ENCODE measurements at places on chromosomes 5 and 9.

DNA sequence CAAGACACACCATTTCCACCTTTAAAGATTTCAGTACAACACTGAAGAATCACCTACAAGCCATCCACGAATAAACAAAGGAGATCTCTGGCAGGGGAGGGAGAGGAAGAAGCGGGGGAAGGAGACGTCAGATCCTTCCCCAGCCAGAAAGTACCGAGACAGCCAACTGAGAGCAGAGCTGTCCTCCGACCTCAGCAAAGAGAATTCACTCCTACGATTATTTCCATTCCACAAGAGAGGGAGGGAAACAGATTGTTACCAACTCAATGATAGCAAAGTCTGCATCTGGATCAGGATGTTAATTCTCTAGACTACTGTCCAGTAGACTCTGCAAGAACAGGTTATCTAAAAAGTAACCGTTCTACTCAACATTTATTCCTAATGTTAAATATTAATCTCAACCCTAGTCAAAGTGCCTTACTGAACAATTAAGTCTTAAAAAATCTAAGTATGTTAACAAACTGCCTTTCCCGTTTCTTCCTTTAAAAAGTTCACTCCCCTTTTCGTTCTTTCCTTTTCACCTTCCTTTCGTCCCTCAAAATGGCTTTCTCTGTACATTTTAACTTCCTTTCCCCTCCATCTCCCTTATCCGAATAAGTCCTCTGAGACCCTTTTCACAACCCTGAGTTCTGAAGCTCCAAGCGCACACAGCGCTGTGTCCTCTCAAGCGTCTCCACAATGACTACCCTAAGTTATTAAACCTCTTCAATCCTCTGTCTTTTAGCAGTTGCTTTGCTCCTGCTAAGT, 1.4 kb downstream of the CHD1 start:
- DNase-seq, result peak; percentile 32

DNA sequence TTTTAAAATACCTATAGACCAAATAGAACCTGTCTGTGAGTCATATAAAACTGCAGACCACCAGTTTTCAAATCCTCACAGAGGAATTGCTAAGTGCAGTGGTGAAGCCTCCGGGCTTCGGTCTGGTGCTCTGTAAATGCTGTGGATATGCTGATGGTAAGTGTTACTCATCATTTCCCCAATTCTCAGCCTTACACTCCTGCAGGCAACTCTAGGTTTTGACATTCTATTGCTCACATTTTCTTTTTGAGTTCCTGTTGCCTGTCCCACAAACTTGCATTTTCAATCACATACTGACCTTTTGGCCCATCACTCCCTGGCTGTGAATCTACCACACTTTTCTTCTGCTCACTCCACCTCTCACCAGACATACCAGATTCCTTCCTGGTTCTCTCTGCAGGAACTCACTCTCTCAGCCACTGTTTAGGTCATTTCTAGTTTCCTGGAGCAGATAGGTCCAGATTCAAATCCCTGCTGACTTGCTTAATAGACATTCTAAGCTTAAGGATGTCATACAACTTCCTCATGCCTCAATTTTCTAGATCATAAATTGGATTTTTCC, 192.9 kb downstream of the RAB3C start:
- DNase-seq, result no peak

- DNase-seq, result no peak
These were observed 23.7 kb downstream of the ENHO start for GRCh38 chr9:34499076-34499475.

GRCh38 chr5:62001640-62002039, 304.4 kb upstream of the KIF2A start:
- DNase-seq, result no peak

DNA sequence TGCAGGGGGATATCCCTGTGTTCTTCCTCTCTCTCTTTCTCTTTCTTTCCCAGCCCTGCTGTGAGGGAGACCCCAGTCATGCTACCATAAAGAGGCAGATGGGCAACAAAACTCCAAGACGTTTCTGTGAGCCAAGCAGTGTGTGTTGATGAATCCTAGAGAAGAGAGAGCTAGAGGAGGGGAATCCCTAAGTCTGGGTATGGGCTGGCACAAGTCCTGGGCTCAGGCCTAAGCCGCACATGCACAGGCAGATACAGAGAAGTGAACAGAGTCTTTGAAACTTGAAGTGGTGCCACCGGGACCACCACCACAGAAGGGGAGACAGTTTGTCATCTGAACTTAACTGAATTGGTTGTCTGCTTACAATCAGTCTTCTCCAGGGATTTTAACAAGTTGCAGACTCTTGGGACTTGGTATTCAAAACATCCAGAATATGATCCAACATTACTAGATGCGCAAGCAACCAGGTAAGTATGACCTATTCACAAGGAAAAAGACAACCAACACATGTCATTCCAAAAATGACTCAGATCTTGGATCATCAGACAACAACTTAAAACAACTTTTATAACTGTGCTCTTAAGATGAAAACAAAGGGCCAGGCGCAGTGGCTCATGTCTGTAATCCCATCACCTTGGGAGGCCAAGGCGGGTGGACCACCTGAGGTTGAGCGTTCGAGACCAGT, 10.4 kb upstream of the FAM120A start:
- no peak for DNase-seq

- DNase-seq, result no peak
These were observed 610.0 kb downstream of the TAF11L14 start for GRCh38 chr5:18244309-18244708.

GRCh38 chr5:81881595-81881994, 90.2 kb upstream of the ATG10 start:
- DNase-seq, result no peak

DNA sequence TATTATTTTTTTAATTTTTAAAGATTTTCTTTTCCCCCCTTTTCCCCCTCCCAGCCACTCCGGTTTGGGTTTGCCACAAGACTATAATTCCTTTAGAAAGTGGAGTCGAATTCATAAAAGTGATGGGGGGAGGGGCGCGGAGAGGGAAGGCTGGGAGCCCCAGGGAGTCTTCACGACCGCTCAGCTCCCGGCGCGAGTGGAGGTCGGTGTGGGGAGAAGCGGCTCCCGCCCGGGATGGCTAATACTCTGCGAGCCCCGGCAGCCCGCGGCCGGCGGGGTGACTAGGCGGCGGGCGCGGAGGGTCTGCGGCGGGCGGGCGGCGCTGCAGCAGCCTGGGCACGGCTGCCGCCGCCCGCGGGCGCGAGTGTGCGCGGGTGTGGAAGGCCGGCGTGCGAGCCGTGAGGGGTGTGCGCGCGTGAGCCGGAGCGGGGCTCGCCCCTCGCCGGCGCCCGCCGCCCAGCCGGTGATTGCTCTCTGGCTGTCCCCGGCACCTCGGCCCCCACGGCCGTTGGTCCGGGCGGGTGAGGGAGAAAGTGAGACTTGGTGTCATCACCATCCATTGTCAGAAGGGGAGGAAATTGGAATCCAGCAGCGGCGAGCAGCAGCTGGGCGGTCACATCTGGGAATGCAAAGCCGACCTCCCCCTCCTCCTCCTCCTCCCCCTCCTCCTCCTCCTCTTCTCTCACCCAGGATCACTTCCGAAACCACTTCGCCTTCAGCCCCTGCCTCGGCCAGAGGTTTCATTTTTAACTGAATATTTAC, at the start of gene PARP8:
PARP8 (plus strand) TSS at position 377 of the 762 bp plus-strand sequence. CDS start 459 bp downstream, outside the sequence.
- DNase-seq, result peak; percentile 8

- no peak for DNase-seq
These were observed 91.8 kb downstream of the SAXO1 start for GRCh38 chr9:18941060-18941740.

GRCh38 chr9:108704156-108704852, 151.5 kb downstream of the ACTL7B start:
- no peak for DNase-seq

- DNase-seq, result no peak
These were observed 5.4 kb downstream of the GOLM1 start for GRCh38 chr9:86093788-86094555.

DNA sequence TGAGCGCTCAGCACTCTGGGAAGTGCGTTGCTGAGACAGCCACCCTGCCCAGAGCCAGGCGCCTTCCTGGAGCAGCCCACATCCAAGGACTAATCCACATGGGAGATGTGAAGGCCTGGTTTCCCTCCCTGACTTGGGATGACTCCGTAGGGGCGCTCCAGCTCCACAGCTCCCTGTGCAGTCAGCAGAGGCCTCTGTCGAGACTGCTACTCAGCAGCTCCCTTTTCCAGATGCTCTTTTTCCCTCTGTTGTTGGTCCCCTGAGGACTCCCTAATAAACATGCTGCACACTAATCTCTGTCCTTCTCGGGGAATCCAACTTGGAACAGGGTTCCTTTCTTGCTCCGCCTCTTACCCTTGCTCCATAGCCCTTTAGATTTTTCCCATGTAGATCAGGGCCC, 237.3 kb downstream of the ZSWIM6 start:
- no peak for DNase-seq

- DNase-seq, result no peak
These were observed 166.4 kb upstream of the GRIN3A start for GRCh38 chr9:101904845-101905244.

DNA sequence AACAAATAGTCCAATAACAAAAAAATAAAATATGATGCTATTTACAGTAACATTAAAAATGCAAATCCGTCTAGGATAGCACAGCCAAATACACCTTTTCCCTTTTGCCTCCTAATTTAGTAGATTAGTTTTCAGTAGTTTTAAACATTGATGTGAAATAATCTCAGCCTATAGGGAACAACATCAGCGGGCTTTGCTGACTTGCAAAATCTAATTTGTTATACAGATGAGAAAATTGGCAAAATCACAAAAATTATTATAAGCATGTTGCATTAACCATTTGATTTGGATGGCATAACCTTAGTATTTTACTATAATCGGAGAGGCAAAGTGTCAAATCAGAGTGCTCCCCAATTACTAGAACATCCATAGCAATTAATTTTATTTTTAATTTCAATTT, 563.5 kb downstream of the CDH18 start:
- no peak for DNase-seq

GRCh38 chr5:119943148-119943547, 313.8 kb downstream of the FAM170A start:
- no peak for DNase-seq

GRCh38 chr9:5871785-5872184, 18.9 kb upstream of the MLANA start:
- DNase-seq, result no peak

DNA sequence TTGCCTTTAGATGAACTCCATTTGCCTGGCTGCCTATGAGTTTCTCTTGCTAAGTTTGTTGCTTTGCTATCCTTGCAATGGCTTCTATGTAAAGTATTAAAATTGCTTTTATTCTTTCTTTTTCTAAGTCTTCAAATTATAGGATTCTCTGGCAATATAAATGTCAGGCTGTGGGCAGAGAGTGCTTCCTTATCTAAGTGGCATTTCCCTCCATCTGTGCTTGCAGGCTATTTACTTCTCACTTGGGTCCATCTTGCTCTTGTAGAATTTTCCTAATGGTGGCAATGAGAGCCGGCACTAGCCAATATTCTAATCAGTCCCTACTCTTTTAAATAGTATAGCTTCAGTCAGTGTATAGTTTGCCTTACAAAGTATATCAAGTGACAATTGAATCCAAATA, 63.3 kb downstream of the FAM174A start:
- DNase-seq, result no peak

- no peak for DNase-seq
These were observed 21.6 kb upstream of the PIP5K1B start for GRCh38 chr9:68683433-68683832.

GRCh38 chr5:89268460-89268859, 385.5 kb upstream of the MEF2C start:
- no peak for DNase-seq

GRCh38 chr5:36657563-36657995, 51.2 kb downstream of the SLC1A3 start:
- DNase-seq, result no peak

- DNase-seq, result no peak
These were observed 375.7 kb upstream of the CCNH start for GRCh38 chr5:87788416-87788815.

DNA sequence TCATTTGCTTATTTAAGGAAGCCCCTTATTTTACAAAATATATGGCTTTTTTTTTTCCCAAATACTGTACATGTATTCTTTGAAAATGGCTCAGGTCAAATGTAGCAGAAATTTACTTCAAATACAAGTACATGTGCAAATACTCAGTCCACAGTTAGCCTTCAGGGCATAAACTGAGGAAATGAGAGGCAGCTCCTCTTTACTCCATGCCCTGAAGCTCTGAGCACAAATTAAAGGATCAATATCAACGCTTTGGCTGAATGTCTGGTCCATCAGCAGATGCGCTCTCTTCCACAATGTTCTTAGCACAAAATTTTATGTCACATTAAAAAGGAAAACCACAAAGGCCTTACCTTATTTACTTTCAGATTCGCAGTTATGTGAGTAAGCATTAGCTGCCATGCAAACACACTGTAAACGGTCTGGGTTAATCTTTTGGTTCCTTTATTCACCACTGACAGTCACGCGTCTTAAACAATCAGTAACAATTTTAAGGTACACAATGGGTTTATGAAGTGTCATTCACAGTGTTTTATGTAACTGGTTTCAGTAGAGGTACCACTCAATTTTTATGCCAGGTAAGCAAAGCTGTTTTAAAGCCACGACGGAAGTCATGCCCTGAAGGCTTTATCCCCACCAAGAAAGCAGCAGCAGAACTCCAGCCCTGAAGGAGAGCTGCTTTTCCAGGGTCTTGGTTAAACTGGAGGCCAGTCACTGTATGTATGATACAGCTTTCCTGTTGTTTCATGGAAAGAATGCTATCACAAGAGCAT, 103.4 kb downstream of the OTULIN start:
- DNase-seq, result no peak

DNA sequence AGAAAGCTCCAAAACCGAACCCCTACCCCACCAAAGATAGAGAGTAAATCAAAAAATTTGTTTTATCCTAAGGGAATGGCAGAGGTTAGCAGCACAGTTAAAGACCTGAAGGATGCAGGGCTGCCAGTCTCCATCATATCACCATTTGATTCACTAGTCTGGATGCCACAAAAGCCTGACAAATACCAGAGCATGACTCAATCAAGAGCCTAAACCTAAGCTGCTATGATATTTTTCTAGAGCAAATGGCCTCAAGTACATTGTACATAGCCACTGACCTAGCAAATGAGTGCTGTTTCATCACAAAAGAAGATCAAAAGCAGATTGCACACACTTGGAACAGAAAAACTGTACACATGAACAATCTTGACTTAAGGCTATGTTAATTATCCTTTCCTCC, 48.0 kb downstream of the DPYSL3 start:
- no peak for DNase-seq

All from stimulated activated CD4-positive, alpha-beta T cell treated with anti-CD3 and anti-CD28 coated beads, Interleukin-1b, Interleukin-23, amount 100 ng/mL, for 1 hour (primary cell).